ENCODE measurements at places on chromosomes 7 and 10.

- no peak for DNase-seq
Measured at GRCh38 chr7:91128683-91129348, 135.4 kb upstream of the FZD1 start.

DNA sequence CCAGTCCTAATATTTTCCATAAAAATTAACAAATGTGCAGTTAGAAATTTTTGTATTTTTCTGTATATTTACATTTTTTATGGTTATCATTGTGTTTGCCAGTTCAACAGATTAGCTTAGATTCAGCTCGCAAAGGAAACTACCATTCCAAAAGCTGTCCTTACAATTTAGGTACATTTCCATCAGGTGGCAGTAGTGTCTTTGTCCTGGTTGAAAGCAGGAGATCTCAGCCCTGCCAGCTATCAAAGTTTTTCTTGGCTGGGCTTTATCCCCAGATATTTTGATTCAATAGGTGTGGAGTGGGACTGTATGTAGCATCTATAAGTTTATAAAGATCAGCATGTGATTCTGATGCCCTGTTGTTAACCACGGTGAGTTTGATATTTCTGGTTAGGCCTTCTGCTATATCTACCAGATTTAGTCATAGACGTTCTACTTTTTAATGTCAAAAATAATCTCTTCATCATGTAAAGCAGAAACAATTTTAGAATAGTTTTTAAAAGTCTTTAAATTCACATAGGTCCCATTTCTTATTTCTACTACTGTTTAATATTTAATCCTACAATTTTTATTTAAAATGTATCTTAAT is 15.5 kb upstream of the ICA1 start:
- DNase-seq, result no peak

DNA sequence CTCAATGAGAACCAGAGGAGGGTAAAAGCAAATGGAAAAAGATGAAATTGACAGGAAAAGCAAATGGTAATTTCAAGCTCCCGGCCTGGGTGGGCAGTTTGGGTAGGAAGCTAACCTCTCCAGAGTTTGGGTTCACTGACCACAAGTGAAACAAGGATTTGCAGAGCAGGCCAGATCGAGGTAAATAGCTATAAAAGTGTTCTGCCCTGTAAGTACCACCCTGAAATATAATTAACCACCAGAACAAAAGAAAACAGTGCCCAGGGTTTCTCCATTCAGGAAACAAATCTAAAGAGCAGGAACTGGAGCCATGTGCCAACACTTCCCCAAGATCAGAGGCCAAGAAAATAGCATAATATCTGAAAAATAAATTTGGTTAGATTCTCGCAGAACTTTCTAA is 276.7 kb upstream of the MEOX2 start:
- no peak for DNase-seq

- no peak for DNase-seq
Measured at GRCh38 chr10:77175631-77176222, 461.9 kb downstream of the KCNMA1 start.

DNA sequence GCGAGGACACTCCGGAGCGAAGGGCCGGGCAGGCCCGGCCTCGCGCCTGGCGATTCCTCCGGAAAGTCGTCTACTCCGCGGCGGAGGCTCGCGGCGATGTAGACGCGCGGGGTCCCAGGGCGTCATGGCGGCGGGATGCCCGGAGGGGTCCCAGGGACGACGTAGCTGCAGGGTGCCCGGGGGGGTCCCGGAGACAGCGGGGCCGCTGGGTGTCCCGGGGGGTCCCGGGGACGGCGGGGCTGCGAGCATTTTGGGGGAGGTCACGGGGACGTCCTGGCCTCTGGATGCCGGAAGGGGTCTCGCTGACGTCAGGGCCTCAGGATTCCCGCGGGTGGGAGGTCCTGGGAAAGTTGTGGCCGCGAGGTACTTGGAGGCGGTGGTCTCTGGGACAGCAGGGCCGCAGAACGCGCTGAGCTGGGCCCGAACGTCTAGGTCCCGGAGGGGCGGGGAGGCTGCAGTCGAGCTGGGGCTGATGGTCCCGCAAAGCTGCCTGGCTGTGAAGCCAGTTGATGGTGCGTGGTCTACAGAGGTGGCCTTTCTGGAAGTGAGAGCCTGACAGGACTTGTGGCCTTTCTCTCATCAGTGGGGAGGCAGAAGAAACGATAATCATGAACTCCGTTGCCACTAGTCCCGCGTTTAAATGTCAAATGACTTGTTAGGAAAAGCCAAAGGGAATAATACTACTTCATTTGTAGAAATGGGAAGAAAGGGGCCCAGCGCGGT is 637 bp downstream of the HSPA14 start:
- DNase-seq, result no peak

DNA sequence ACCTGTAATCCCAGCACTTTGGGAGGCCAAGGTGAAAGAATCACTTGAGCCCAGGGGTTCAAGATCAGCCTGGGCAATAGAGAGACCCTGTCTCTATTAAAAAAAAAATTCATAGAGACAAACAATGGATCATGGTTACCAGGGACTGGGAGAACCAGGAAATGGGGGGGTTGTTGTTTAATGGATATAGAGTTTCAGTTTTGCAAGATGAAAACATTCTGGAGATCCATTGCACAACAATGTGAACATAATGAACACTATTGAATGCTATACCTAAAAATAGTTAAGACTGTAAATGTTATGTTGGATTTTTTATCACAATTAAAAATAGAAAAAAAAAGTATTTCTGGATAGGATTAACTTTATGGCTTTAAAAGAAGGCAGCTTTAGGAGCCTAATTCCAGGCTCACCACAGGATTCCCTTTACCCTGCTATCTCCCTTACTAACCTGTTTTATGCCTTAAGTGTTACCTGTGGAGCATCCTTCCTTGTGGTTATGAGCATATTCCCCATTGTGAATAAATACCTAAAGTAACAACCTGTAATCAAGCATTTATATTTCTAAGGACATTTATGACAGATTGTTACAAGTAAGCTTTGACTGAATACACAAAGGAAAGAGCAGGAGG is 45.1 kb upstream of the SGCE start:
- no peak for DNase-seq

- DNase-seq, result no peak
Measured at GRCh38 chr10:125105155-125105554, 55.2 kb downstream of the CTBP2 start.

DNA sequence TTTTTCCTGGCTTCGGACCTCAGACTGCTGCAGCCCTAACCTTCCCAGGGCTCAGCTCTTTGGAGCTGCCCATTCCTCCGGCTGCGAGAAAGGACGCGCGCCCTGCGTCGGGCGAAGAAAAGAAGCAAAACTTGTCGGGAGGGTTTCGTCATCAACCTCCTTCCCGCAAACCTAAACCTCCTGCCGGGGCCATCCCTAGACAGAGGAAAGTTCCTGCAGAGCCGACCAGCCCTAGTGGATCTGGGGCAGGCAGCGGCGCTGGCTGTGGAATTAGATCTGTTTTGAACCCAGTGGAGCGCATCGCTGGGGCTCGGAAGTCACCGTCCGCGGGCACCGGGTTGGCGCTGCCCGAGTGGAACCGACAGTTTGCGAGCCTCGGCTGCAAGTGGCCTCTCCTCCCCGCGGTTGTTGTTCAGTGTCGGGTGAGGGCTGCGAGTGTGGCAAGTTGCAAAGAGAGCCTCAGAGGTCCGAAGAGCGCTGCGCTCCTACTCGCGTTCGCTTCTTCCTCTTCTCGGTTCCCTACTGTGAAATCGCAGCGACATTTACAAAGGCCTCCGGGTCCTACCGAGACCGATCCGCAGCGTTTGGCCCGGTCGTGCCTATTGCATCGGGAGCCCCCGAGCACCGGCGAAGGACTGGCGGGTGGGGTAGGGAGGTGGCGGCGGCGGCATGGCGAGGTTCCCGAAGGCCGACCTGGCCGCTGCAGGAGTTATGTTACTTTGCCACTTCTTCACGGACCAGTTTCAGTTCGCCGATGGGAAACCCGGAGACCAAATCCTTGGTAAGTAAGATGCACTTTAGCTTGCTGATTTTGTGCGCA is at the start of gene PLXDC2:
PLXDC2 (plus strand) TSS at position 22 of the 820 bp plus-strand sequence.
- no peak for DNase-seq

Data from AG04449 (cell line).